ENCODE measurements at places on chromosomes 6 and 20.
A peak's percentile ranks its signal among the peaks of the same experiment; 100 is the strongest.

DNA sequence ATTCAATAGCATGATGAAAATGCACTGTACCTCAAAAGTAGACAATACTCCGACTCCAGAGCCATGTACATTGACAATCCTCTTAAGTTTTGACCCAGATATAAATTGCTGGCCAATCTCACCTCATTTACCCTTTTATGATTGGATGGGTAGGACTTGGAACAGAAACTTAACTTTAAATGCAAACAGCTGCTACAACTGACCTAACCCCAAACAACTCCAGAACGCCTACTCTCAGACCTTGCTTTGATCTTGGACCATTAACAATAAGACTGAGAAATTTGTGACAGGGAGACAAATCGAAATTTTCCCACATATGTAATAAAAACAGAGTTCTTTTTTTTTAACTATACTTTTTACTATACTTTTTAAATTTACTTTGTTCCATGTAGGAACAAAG lies 200.5 kb upstream of the MCHR2 start:
- no peak for DNase-seq

GRCh38 chr6:35757456-35758123 lies 18.8 kb upstream of the CLPSL2 start:
- peak; percentile 76 for DNase-seq

- peak; percentile 86 for DNase-seq
These were observed 42.2 kb downstream of the ZHX3 start for GRCh38 chr20:41275301-41275731.

DNA sequence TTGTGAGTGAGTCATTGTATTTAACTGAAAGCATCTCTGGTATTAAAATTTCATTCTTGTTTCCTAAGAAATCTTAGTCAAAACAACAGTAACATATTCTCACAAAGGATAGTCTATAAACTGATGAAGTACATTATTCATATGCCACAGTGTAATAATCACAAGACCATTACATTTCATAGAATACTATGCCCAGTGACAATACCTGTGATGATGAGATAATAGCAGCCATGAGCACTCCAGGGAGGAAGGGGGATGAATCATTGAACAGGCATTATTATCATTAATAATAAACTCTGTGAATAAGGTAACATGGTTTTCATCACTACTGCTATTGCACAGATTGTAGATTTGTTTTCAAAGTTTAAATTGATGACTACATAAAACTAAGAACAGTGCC lies 667.9 kb downstream of the EPM2A start:
- no peak for DNase-seq

- no peak for DNase-seq
These were observed 1.3 kb upstream of the SMLR1 start for GRCh38 chr6:130825772-130826441.
